ENCODE measurements at places on chromosomes 2 and 18.

DNA sequence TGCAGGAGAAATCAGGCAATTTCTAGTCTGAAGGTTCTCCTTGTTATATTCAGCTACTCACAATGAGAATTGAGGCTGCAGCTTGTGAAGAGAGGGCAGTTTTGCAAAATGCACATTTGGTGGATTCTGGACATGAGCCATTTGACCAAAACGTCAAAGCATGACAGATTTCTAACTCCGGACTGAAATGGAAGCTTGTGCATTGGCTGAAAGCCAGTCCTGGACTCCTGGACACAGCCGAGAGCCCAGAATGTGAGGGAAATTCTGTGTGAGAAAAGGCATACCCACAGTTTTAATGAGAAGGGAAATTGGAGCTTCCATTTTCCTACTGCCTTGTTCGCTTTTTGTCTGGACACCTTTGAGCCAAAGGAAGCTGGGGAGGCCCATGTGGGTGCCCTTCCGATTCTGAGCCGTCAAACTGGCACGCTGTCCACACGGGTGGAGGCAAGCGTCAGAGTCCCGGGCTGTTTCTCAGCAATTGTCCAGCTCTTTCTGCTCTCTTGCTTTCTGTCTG is 23.7 kb upstream of the ROCK2 start:
- no peak for DNase-seq

DNA sequence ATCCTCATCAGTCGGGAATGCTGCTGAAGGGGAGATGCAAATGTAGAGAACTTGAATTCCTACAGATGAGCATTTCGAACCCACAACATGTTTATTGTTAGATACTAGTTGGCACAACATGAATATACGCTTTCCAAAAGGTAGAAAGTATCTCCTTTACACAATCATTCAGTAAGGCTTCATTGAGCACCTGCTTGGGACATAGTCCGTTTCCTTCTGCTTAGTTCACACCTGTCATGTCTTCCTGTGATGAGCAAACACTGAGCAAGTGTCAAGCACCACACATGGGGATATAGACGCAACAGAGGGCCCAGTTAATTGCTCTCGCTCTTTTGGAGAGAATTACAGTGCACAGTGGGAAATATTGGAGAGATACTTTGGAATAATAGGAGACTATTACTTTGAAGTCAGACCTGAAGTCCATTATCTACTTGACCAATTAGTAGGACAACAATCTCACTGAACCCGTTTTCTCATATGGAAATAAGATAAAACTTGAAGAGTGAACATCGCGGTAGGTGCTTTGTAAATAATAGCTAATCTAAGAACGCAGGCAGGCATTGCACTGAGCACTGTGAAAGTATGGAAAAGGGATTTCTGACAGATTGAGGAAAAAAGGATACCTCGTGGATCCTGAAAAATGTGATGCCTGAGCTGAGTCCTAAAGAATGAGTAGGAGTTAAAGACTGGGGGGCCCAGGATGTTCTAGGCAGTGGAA is 1.2 kb downstream of the CPSF3 start:
- DNase-seq = no peak

DNA sequence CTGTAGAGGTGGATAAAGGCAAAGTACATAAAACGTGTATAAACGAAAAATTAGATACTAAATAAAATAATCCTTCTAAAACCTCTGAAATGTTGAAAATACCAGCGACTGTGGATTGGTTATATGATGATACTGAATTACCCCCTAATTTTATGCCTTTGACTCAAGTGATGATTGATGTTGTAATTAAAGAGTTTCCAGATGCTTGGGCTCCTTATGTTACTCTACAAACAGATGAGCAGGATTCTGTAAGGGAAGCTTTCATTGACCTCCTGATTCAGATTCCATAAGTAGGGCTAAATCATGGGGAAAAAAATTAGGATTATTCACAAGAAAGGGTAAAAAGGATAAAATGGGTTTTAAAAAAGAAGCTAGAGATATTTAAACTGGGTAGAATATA is 418.2 kb upstream of the SLC39A10 start:
- DNase-seq = no peak

DNA sequence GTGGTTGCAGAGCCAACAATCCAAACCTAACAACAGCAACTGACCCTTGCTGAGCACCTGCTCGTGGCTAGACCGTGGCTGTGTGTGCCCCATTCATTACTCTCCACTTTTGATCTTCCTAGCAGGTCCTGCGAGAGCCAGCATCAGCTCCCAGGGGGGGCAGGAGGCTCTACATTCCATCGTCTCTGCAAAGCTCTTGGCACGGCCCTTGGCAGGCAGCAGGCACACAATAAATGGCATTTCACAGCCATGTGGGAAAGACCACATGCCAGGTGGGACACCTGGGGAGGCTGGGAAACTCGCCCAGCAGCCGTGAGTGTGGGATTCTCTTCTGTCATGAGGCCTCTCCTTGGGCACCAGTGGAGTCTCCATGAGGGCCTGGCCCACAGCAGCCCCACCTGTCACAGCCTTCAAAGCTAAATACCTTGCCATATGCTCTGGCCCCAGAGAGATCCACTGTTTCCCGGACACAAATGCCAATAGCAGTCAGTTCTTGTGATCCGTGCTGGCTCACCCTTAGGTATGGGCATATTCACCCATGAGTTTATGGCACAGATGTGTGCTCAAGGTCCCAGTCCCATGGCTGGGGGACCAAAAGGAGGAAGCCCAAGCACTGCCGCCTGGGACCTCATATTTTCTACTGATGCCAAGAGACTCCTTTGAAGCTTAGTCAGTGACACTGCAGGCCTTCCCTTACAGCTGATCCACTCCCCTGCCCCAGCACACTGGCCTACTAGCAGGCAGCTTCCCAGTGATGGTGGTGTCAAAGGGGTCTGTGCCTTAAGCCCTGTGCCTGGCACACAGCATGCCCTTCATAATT is 6.8 kb upstream of the TEX51 start:
- no peak for DNase-seq

DNA sequence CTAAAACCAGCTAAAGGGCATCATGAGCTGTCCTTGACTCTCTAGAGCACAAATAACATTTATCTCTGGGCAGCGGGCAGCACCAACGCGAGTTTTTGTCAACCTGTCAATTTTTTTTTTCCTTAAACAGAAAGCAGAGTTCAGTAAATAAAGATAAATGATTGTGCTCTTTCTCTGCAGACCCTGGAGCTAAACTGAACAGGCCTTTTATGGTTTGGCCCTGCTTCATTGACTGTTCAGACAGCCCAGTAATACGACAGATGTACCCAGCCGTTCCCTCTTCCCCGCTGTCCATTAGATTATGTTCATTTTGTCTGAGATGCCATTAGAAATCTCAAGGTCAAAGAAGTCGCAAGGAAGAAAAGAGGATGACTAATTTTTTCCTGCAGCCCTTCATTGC is 280.5 kb upstream of the PIK3C3 start:
- DNase-seq = no peak

GRCh38 chr18:49569724-49570123 is 7.9 kb downstream of the LIPG start:
- DNase-seq = no peak

DNA sequence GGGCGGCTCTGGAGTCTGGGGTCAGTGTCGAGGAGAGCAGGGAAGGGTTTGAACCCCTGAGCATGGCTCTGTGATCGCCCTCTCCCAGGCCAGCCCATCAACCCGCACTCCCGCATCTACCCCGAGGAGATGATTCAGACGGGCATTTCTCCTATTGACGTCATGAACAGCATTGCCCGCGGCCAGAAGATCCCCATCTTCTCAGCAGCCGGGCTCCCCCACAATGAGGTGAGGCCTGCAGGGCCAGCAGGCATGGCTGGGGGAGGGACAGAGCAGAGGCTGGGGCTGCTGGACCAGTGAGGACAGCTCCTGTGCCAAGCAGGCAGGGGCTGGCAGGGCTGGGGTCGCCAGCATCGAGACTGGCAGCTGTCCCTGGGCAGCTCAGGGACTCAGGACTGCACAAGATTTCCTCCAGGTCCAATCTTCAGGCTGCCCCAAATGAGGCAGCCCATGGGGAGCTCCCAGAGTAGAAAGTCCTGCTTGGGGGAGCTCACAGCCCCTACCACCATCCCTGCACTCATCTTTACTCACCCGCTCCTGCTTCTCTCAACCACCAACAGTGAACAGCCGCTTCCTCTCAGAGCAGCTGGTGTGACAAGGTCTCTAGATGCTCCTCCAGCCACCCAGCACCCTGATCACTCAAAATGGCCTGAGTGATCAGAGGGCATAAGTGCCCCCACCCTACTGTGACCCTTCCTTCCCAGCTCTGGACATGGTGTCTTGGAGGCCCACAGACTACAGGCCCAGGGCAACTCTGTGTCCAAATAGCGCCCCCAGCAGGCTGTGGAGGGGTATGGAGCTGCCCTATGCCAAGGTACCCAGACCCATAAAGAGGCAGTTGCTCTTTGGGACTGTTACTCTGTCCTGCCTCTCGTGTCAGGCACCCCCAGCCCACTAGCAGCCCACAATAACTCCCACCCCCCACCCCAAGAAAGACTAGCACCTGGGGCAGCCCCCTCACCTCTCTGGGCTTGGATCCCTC is 18.3 kb upstream of the ANKRD53 start:
- no peak for DNase-seq

- no peak for DNase-seq
Measured at GRCh38 chr2:173271135-173271534, 83.5 kb upstream of the CDCA7 start.

- no peak for DNase-seq
Measured at GRCh38 chr2:61707984-61708852, 145.6 kb downstream of the FAM161A start.

DNA sequence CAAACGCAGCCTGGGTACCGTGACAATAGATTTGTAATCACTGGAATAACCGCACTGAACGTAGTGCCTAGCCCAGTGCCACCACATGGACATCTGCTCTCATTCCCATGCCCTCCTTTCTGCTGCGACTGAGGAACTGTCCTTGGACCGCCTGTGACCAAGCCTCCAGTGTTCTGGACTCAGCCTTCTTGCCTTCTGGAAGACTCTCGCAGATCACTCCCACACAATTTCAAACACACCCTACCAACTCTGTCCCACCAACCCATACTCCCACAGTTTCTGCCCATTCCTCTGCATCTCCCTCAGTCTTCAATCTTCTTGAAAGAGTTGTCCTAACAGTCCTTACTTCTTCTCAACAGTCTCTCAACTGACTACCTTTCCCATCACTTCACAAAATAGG is 2.1 kb downstream of the RNF149 start:
- no peak for DNase-seq
